Activated T-cell treated with anti-CD3 and anti-CD28 coated beads for 4 hours (primary cell): ENCODE measurements at places on chromosomes 7 and 10.

GRCh38 chr10:120539076-120539475, 82.0 kb downstream of the PLPP4 start:
- no peak for DNase-seq

- no peak for DNase-seq
These were observed 45.3 kb downstream of the BZW2 start for GRCh38 chr7:16691241-16691640.

DNA sequence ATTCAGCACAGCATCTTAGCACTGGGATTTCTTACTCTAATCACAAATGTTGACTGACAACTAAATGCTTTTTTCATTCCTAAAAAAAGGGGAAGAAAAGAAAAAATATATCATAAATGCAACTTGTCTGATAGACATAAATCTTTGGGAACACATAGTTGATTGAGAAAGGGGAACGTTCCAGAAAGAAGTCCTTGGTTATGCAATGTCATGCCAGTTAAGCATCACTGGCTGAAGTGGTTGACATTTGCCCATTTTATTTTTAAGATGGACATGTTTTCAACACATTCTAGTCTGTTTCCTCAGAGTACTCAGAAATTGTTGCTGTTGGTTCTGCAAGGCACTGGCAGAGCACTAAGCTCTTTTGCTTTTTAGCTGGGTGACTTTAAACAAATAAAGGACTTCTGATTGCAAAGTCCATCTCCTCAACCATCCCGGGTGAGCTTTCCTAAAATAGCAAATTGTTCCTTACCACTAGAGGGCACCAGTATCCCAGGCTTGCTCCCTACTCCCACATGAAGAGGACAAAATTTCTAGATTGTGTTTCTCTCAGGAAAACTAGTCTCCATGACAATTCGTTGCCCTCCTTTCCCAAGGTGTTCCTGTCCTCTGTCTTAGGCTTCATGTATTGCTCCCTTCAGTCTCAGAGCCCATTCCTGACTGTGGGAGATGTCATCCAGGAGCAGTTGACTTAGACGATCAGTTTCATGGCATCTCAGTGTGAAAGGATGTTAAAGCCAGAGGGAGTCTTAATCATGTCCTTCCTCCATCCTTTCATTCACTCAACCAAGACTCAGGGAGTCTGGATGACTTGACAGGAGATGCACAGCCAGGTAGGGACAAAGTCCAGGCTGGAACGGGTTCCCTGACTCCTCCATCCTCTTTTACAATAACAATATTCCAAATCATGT, 23.9 kb downstream of the OPALIN start:
- DNase-seq, result no peak

DNA sequence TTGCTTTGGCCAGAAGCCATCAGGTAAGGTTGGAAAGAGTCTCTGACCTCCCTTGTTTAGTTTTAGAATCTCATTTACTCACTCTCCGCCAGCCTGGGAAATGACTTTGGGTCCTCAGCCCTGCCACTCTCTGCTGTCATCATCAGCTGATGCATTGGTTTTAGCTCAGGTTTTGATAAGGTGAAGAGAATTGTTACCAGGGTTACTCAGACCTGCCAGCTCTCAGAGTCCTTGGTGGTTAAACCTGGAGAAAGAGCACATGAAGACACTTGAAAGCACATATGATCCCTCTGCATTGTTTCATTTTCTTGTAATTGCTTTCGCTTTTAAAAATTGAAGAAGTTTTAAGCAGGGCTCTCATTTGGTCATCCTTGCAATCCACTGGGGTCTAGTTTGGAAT, 4.0 kb upstream of the CROT start:
- DNase-seq, result no peak

- no peak for DNase-seq
These were observed 67.5 kb downstream of the PWWP2B start for GRCh38 chr10:132464256-132465192.

GRCh38 chr10:33783078-33783477, 448.6 kb upstream of the NRP1 start:
- no peak for DNase-seq

DNA sequence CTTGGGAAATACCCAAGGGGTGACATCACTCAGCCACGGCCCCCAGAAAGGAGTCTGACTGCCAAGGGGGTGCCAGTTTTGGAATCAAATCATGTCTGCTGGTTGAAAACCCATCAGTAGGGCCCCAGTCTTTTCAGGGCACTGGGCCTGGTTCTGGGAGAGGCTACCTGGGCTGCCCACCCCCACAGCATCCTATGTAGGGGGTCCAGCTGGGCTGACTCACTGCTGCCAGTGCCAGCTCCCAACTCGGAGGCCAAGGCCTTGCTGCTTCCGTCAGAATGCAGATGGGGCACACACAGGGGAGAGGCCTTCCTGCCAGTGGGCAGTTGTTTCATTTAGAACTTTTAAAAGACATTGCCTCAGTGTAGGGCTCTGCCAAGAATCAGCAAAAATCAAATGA, 39.5 kb upstream of the DMBT1 start:
- DNase-seq, result no peak

GRCh38 chr10:70820976-70821750, 5.4 kb downstream of the SGPL1 start:
- DNase-seq, result no peak

GRCh38 chr7:81004098-81004497, 85.2 kb upstream of the SEMA3C start:
- DNase-seq, result no peak

GRCh38 chr7:46054915-46055314, 133.8 kb upstream of the IGFBP3 start:
- DNase-seq, result no peak

- no peak for DNase-seq
These were observed 7.4 kb downstream of the CCNY start for GRCh38 chr10:35343739-35344138.

GRCh38 chr7:18290223-18290622, 205.3 kb upstream of the HDAC9 start:
- DNase-seq, result no peak

- no peak for DNase-seq
These were observed 28.9 kb upstream of the MRPS33 start for GRCh38 chr7:141043616-141044015.

DNA sequence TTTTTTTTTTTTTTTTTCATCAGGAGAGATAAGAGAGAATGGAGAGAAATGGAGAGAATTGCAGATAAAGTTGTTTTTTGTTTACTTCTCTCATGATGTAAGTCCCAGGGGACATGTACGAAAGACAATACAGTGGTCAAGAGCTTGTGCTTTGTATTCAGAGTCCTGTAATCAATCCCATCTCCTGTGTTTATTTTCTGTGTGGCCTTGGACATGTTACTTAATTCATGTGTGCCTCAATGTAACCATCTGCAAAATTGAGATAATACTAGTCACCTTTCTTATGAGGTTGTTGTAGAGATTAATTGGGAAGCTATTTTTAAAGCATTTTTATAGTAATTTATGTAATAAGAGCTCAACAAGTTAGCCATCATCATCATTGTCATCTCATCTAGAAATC, 117.5 kb downstream of the CDK14 start:
- no peak for DNase-seq

- DNase-seq, result no peak
These were observed 31.0 kb downstream of the PRPS1L1 start for GRCh38 chr7:17996442-17997223.

- no peak for DNase-seq
These were observed 166.3 kb upstream of the RNF32 start for GRCh38 chr7:156474241-156474743.

DNA sequence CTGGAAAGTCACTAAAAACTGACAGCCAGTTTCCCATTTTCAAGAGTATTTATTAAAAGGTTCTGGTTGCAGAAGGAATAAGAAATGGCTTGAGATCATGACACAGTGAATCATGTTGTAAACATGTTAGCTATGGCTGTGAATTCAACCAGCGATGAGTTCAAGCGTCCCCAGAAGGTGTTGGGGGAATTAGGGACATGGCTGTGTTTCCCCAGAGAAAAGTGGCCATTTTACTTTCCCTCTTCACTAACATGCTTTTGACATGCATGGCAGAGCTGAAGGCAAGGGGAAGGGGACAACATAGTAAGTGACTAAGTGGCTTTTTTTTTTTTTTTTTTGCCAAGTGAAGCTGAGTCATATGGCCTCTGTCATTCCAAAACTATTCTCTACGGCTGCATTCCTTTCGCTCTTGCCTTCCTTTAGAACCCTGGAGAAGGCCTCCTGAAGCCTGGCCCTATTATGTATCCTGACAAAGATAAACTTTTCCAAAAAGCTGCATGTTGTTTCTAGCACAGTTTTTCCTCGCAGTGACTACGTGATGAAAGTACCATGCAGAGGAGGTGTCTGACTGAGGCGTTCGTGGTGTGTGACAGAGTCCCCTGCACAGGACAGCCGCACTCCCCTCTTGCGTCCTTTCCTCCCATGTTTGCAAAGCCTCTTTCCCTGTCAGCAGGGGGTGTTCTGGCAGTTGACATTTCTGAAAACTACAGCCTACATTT, 46.9 kb downstream of the EGFR start:
- DNase-seq, result no peak

DNA sequence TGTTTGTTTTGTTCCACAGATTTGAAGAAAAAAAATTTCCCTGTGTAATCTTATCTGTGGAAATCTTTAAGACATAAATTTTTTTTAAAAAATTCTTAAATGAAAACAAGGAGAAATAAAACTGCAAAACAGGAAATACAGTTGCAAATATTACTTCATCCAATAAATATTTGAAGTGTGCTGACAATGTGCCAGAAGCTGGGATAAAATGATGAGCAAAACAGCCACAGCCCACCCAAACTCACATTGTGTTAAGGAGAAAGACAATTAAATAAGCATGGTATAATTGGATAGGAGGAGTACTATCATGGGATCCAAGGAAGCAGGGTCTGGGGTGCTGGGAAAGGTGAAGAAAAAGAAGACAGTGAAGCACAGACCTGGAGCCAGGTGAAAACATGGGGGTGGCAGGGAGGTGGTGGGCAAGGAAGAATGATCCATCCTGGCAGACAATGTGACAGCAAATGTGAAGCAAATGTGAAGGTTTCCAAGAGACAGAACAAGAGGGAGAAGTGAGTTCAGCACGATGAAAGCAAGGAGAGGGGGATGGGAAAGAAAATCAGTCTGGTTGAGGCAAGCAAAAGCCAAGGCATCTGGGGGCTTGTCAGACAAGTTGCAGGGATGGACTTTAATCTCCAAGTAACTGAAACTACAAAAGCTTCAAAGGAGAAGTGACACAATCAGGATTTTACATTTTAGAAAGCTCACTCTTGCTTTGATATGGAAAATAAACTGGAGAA, 135.9 kb downstream of the HIBADH start:
- no peak for DNase-seq

GRCh38 chr7:100091411-100092181, 2.8 kb downstream of the COPS6 start:
- DNase-seq, result no peak

- no peak for DNase-seq
These were observed 61.6 kb downstream of the ARHGAP22 start for GRCh38 chr10:48543182-48543844.

- DNase-seq, result no peak
These were observed 30.2 kb downstream of the USP6NL start for GRCh38 chr10:11581213-11581612.

DNA sequence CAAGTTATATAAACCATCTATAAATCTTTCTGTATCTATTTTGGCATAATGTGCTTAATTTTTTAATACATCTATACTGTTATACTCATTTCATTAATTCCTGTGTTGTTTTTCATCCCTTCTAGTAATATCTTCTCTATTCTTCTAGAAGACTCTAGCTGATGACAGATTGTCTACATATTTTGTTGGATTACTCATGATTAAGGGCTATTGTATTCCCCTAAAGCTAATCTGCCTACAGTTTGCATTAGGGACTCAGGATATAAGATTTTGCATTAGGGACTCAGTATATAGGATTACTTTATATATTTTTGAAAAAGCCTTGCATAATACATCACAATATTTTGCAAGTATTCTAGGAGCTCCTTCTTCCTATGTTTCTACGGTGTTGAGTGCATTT, 8.3 kb upstream of the SEMA3A start:
- no peak for DNase-seq

- DNase-seq, result no peak
These were observed 32.2 kb downstream of the CSGALNACT2 start for GRCh38 chr10:43170491-43170890.

DNA sequence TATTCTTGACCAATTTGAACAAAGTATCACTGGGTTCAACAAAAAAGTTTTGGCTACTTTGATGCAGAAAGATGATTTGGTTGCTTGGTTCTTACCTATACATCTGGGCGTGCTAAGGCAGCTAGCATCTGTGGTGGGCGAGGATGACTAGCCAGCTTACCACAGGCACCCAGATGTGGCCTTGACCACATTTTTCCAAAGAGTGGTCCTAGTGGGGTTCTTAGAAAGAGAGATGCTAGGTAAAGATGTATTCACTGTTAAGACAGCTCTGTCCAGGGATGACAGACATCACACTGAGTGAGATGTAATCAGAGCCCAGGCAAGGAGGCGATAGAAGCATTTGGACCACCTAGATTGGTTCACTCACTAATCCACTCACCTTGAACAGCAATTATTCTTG, 785 bp downstream of the DNTT start:
- DNase-seq, result no peak

- DNase-seq, result no peak
These were observed 20.6 kb upstream of the HOXA13 start for GRCh38 chr7:27220440-27220955.

GRCh38 chr10:80472234-80473095, 18.4 kb downstream of the TSPAN14 start:
- DNase-seq, result no peak

DNA sequence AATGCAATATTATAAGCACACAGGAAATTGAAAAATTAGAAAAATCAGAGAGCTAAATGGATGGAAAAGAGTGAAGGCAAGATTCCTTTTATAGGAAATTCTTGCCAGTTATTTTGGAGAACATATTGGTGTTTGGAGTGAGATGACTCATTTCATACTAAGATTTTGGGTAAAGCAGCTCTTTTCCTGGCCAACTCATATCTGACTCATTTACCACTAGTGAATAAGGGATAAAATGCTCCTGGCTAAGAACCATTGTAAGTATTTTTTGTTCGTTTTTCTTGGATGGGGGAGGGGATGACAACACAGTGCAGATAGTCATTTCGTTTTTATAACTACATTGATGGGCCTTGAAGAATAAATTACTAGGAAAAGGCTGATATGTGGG, 139.3 kb downstream of the TWIST1 start:
- DNase-seq, result no peak

- no peak for DNase-seq
These were observed 2.8 kb downstream of the PDGFA start for GRCh38 chr7:516606-517456.

DNA sequence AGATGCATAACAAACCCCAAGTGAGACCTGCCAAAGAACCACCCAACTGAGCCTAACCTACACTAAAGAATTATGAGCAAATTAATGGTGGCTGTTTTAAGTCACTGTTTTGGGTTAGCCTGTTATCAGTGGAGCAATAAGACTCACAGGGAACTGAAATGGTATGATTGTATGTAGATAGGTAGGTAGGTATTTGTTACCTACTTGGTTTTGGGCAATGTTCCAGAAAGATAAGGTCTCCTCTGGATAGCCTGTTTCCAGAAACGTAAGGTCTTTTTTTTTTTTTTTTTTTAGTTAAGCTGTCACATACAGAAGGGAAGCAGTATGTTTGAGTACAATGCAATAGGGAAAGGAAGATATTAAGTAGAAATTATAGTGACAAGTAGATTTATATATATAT, 47.6 kb downstream of the PSMC2 start:
- no peak for DNase-seq

- DNase-seq, result no peak
These were observed 369.6 kb downstream of the AUTS2 start for GRCh38 chr7:69967689-69968450.

- no peak for DNase-seq
These were observed 158.0 kb downstream of the AUTS2 start for GRCh38 chr7:69756235-69756634.
